ENCODE measurements at places on chromosomes 12 and 14. TPM values are rescaled to one million over a fixed set of nuclear protein-coding genes. Genes with fewer than 3 reads are reported as not detected.

The CLEC1A gene
- not detected for total RNA-seq

The SYT1 gene
- 14.5 TPM for total RNA-seq

The SMIM41 gene
- total RNA-seq, result not detected

The DLK1 gene
- not detected for total RNA-seq

The ADCY6 gene
- total RNA-seq, result 8.0 TPM
